Left kidney (tissue), 8 donors: ENCODE measurements at places on chromosomes 16 and 17. TPM values are rescaled to one million over a fixed set of nuclear protein-coding genes. Genes with fewer than 3 reads are reported as not detected.

PGP gene
- 16.8 TPM for polyA plus RNA-seq

NPIPB13 gene
- 27.9 TPM for polyA plus RNA-seq

ADCY9 gene
- 9.5 TPM for polyA plus RNA-seq

MMP25 gene
- polyA plus RNA-seq: 1.7 TPM

DHODH gene
- 16.3 TPM for polyA plus RNA-seq
